ENCODE measurements at places on chromosomes 3 and 15.

GRCh38 chr15:35139822-35140221 lies 54.7 kb upstream of the NANOGP8 start:
- no peak for DNase-seq

- DNase-seq = peak; percentile 81
These were observed 6.7 kb upstream of the ACSBG1 start for GRCh38 chr15:78241017-78241416.

- peak; percentile 51 for DNase-seq
These were observed at the start of gene CPLX3 for GRCh38 chr15:74826364-74826819. CPLX3 (plus strand) TSS chr15:74826627; CDS start chr15:74826704, 77 bp downstream.

DNA sequence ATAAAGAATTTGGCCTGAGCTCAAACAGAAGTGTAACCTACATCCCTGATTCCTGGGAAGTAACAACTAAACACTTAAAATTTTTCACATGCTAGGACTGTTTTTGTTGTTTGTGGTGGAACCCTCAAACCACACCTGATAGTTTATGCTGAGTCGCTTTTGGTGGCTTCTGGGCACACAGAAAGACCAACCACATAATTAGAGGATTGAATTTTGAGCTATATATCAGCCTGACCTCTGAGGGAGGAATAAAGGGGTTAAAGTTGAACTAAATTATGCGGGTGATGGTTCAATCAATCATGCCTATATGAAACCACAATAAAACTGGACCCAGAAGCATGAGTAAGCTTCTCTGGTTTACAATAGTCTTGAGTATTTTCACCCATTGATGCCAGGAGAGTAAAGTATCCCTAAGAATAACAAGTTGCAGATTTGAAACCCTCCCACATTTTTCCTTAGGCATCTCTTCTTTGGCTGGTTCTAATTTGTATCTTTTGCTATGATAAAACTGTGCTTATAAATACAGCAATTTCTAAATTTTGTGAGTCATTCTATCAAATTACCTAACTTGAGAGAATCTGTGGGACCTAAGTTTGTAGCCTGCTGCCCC lies 1304.5 kb upstream of the GBE1 start:
- DNase-seq = no peak

DNA sequence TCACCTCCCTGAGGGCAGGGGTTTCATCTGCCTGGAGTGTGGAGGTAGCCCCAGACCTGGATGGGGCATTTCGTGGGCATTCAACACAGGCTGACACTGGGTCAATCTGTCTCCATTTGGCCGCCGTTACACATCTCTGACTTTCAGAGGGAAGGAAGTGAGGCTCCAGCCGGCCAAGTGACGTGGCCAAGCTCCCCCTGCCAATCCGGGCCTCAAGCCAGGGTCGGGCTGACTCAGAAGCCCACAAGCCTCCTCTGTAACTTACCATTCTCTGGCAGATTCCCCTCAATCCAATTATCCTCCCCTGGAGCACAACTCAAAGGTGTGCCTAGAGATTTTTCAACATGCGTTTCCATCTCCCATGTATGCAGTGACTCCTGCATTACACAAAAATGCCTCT lies 227.6 kb downstream of the KLF13 start:
- DNase-seq = no peak

DNA sequence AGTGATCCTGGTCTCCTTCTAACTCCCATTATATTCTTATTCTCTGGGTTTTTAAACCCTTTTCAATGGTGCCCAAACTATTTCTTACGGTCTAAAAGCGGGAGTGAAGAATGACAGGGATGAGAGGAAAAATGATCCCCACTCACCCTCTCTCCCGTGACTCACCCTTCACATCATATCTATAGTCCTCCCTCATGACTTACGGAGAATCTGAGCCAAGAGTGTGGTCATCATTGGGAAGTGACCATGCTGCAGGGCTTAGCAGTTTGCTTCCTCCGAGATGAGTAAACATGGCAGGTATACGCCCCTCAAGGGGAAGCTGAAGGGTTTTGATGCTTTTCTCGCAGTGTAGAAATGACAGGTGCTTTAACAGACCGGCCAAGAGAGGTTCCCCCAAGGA lies 274.0 kb downstream of the RYR3 start:
- no peak for DNase-seq

DNA sequence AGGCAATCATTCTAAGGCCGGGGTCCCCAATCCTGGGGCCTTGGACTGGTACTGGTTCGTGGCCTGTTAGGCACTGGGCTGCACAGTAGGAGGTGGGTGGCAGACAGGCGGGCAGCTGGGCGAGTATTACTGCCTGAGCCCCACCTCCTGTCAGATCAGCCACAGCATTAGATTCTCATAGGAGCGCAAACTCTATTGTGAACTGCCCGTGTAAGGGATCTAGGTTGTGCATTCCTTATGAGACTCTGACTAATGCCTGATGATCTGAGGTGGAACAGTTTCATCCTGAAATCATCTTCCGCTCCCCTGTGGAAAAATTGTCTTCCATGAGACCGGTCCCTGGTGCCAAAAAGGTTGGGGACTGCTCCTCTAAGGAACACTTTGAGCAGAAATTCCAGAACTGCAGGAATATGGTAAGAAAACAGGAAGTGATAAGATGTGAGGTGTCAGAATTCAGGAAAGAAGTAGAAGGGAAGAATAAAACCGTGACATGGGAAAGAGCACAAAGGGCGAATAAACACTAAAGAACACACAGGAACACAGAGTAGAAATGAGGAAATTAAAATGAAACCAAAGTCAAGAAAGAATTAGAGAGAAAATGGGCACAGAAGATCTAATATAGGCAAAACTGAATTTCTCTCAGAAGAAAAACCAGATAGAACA lies 57.6 kb downstream of the PDCD6IP start:
- DNase-seq = no peak

GRCh38 chr3:108017587-108017986 lies 73.2 kb downstream of the CD47 start:
- no peak for DNase-seq

GRCh38 chr3:65276551-65276950 lies 588.8 kb upstream of the ADAMTS9 start:
- no peak for DNase-seq

- DNase-seq = no peak
These were observed 99.1 kb downstream of the NR1I2 start for GRCh38 chr3:119880966-119881365.

- DNase-seq = no peak
These were observed 160.0 kb upstream of the STRIT1 start for GRCh38 chr3:155453512-155453911.

DNA sequence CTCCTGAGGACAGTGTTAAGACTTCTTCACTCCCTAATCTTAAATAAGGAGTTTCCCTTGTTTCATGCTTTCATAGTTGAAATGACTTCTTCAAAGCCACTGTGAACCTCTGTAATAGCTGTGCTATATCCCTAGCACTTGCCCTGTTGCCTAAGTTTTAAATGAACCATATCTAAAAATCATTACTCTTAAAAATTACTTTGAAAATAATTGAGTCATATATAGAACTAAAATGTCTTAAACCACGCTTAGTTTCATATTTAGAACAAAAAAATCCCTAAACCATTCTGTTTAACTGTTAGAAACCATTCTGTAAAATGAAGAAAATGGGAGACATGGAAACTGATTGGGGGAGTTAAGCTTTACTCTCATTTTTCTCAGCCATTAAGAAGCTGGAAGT lies 29.8 kb downstream of the DNAJC19 start:
- no peak for DNase-seq

GRCh38 chr3:9902372-9903237 lies at the start of gene IL17RE:
IL17RE (plus strand) TSS chr3:9902848; CDS start chr3:9902933, 85 bp downstream.
- DNase-seq = no peak

GRCh38 chr15:77866186-77866585 lies 211.3 kb downstream of the TBC1D2B start:
- no peak for DNase-seq

DNA sequence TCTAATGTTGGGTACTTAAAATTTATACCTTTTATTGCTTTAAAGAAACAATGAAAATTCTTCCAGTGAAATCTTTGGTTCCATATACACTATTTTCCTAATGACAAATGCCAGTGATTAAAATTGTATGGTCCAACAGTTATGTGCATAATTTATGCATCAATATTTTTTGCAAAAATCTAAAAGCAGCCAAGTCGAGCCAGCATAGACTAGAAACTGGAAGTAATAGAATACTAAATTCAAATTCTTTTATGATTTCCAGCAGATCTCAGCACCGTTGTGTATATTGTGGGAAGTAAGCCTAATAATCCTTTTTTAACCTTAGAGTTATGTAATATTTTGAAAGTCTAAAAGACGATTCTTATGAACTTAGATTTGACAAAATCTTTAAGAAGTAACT lies 652.0 kb upstream of the GOLIM4 start:
- DNase-seq = no peak

DNA sequence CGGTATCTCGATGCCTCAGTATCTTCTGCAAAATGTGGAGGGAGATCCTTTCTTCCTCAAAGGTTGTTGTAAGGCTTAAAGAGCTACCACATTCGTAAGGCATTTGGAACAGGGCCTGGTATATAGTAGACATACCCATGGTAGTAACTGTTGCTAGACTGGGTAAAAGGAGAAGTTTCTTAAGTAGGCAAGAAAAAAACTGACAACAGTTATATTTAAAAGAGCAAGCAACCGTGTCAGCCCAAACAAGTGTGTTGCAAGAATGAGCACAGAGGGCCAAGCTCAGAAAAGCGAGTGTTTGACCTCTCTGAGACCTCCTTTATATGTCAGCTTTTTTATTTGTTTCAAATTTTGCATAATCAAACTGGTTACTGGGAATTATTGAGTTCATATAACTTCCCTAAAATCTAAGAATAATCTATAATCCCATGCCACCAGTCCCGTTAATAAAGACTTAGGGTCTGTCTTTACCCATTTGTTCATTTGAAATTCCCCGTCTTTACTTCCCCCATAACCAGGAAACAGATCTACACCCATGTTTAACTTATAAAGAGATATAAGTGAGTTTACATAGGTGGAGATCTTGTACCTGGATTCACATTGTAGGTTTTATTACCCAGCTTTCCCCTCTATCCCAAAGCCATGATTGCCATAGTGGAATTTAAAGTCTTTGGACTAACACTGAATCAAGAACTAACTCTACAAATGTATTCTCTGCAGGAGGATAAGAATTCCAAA lies 7.3 kb downstream of the B3GNT5 start:
- DNase-seq = no peak

DNA sequence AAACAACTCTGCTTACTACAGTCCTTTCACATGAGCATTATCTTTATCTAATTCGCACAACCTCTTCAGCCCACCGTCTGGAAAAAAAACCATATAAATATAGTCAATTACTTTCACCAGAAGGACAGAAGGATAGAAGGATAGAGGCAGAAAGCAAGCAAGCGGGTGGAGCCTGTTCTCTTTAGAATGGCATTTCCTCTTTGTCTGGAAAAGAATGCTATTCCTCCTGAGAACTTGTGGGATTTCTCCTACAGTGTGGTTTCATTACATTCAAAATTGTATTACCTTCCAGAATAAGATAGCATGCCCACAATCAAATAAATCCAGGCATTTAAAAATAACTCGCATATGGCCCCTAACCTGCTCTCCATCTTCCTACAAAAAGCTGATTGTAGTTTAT lies 23.1 kb downstream of the SLC30A4 start:
- no peak for DNase-seq
